Stimulated activated CD4-positive, alpha-beta T cell treated with anti-CD3 and anti-CD28 coated beads, Interleukin-1b, Interleukin-23, amount 100 ng/mL, for 1 hour (primary cell): ENCODE measurements at places on chromosomes 3 and 15.

DNA sequence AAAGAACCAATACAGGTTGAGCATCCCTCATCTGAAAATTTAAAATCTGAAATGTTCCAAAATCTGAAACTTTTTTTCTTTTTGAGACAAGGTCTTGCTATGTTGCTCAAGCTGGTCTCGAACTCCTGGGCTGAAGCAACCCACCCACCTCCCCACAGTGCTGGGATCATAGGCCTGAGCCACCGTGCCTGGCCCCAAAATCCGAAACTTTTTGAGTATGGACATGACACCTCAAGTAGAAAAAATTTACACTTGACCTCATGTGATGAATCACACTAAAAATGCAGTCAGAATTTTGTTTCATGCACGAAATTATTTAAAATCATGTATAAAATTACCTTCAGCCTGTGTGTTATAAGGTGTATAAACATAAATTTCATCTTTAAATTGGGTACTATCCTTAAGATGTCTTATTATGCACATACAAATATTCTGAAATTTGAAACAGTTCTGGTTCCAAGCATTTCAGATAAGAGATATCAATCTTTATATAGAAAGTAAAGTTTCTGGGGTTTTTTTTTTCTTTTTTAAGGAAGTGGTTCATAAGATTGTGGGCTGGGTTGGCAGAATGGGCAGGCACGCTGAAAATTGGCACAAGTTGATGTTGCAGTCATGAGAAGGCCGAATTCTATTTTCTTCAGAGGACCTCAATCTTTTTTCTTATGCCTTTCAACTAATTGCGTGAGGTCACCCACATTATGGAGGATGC, 72.5 kb downstream of the SPRED1 start:
- no peak for DNase-seq

DNA sequence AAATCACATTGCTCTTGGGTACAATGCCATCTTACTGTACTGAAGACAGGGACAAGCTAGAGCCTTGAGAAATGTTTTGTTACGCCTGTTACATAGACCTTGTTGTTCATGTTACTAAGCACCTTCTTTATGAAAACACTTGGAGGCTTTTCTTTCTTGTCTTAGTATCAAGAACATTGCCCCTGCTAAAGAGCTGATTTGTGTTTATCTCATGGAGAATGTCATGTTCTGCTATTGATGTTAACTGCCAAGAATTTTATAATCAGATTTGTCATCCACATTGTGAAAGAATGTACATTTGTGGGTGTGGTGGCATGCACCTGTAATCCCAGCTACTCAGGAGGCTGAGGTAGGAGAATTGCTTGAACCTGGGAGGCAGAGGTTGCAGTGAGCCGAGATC, 431.3 kb upstream of the MDFIC2 start:
- no peak for DNase-seq

- no peak for DNase-seq
Observed at GRCh38 chr15:41876689-41877088, 17.2 kb downstream of the SPTBN5 start.

- DNase-seq = no peak
Observed at GRCh38 chr3:170809007-170809974, 60.7 kb downstream of the RPL22L1 start.

DNA sequence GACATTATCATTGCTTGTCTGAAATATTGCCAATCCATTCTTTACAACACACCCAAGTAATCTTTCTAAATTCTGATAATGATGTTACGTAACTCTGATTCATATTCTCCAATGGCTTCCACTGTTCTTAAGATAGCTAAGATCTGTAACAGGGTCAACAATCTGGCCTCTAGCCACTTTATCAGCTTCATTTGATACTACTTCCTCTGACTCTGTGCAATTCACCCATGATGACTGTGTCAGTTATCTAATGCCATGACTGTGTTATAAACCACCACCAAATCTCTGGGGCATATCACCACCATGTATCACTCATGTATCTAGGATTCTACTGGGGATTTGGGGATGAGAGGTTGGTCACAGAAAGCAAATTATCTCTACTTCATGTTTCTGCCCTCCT, 44.0 kb downstream of the CD200 start:
- DNase-seq = no peak

GRCh38 chr3:69273896-69274295, 112.0 kb downstream of the FRMD4B start:
- DNase-seq = no peak

- no peak for DNase-seq
Observed at GRCh38 chr15:36954486-36954885, 145.9 kb downstream of the MEIS2 start.

GRCh38 chr3:156339491-156339890, 215.4 kb downstream of the SSR3 start:
- DNase-seq = no peak

- DNase-seq = no peak
Observed at GRCh38 chr3:190545191-190545590, 31.3 kb downstream of the IL1RAP start.

- no peak for DNase-seq
Observed at GRCh38 chr3:25259871-25260270, 168.2 kb upstream of the RARB start.

- no peak for DNase-seq
Observed at GRCh38 chr3:58414538-58415197, 19.0 kb downstream of the PDHB start.

- no peak for DNase-seq
Observed at GRCh38 chr3:46835054-46835453, 28.2 kb downstream of the MYL3 start.

- DNase-seq = no peak
Observed at GRCh38 chr3:109188741-109189140, 52.2 kb downstream of the C3orf85 start.

DNA sequence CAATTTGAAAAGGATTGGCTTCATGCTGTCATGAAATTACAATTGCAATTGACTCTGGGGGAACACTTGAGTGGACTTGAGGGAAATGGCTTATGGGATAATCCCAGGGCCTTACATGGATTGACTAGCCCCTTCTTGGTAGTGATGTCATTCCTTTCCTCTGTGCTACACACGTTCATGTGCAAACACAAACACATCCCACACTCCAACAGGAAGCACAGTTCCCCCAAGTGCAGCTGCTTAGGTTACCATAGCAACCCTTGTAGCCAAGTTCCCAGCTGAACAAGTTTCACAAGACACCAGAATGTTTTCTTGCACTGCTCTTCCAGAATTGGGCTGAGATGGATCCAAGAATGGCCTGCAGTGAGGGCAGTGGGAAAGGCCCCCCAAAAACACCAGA, 217.0 kb downstream of the ZNF621 start:
- no peak for DNase-seq

GRCh38 chr3:195003006-195003892, 267.7 kb downstream of the XXYLT1 start:
- DNase-seq = no peak

DNA sequence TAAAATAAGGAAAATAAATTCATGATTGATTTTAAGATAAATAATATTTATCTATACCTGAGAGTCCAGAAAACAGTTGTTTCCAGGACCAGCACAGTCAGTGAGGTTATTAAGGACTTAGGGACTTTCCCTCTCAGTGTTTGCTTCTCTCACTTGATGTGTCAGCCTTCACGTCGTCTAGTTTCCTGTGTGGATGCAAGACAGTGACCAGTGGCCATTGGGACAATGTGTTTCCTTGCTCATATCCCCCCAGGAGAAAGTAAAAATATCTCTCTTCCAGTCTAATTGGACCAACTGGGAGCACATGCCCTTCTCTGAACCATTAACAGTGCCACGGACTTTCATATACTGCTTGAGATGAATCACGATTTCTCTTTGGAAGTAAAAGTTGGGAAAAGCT, 157.8 kb upstream of the CTNNB1 start:
- no peak for DNase-seq

- no peak for DNase-seq
Observed at GRCh38 chr3:124981472-124981871, 46.9 kb upstream of the MUC13 start.

DNA sequence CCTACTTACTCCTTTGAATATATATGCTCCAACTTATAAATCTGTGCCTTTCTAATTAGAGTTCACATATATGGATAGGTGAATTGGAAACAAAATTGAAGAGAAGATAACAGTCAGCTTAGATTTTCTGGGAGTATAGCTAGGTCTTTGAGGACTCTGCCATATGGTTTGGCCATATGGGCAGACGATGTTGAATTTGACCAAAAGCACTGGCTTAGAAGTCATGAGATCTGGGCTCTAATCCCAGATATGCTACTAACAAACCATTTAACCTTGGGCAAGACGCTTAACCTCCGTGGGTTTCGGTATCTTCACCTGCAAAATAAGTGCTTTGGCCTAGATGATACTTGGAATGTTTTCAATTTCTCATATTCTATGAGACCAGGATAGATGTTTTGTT, 154.1 kb downstream of the LSAMP start:
- no peak for DNase-seq

- no peak for DNase-seq
Observed at GRCh38 chr15:101004500-101004899, 85.3 kb downstream of the LRRK1 start.

GRCh38 chr3:24034464-24034863, 89.4 kb downstream of the NR1D2 start:
- no peak for DNase-seq

GRCh38 chr3:159785273-159785708, 203.3 kb upstream of the IL12A start:
- DNase-seq = no peak

- DNase-seq = no peak
Observed at GRCh38 chr3:127688416-127689265, 15.9 kb downstream of the ABTB1 start.

DNA sequence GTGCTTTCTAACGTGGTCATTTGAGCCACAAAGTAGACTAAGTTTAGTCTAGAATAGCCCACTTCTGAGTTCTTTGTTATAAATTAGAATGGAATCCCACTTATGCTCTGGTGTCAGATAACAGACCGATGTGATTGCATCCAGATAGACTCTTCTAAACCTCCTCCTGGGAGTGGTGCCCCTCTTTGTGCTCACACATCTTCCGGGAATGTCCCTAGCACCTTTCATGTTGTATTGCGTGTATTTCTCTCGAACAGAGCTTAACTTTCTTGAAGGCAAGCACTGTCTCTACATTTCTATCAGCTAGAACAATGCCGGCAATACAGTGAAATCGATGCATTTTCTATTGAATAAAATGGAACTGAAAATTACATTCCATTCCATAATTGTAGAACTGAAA, 23.0 kb downstream of the CP start:
- no peak for DNase-seq

- no peak for DNase-seq
Observed at GRCh38 chr3:1117843-1118473, 25.1 kb downstream of the CNTN6 start.

- no peak for DNase-seq
Observed at GRCh38 chr3:38404286-38404685, 49.4 kb upstream of the ACVR2B start.

GRCh38 chr3:58948018-58948417, 101.8 kb downstream of the CFAP20DC start:
- no peak for DNase-seq

- DNase-seq = no peak
Observed at GRCh38 chr3:28924744-28925360, 356.0 kb upstream of the RBMS3 start.

GRCh38 chr3:141444586-141445285, 42.1 kb upstream of the RASA2 start:
- DNase-seq = no peak

DNA sequence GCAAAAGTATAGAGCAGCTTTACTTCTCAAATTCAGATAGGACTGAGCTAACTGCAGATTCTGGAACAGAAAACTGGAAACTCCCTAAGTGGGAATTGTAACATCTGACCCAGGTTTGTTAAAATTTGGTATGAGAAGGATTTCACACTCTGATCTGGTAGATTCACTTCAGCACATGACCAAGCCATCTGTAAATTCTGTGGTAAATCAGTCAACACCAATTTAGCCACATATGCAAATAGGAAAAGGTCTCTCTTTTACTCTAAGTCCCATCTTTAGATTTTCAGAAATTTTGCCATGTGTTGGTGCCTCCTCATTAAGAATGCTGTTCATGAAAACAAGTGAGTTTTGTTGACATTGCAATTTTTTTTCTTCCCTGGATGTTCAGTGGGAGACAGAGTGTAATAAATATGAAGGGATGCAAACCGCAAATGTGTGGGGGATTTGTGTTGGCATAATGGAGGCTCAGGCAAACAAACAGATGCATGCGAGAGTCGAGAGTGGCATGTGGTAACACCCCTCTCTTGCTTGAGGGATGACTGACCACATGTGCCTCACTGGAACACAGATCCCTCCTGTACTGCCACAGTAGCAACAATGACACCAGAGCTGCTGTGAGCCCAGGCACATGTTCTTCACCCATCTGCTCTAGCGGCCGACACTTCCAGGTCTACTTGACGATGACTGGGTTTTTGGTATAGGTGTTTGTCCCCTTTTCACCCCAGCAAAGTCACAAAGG, 146.6 kb downstream of the FEZF2 start:
- no peak for DNase-seq

DNA sequence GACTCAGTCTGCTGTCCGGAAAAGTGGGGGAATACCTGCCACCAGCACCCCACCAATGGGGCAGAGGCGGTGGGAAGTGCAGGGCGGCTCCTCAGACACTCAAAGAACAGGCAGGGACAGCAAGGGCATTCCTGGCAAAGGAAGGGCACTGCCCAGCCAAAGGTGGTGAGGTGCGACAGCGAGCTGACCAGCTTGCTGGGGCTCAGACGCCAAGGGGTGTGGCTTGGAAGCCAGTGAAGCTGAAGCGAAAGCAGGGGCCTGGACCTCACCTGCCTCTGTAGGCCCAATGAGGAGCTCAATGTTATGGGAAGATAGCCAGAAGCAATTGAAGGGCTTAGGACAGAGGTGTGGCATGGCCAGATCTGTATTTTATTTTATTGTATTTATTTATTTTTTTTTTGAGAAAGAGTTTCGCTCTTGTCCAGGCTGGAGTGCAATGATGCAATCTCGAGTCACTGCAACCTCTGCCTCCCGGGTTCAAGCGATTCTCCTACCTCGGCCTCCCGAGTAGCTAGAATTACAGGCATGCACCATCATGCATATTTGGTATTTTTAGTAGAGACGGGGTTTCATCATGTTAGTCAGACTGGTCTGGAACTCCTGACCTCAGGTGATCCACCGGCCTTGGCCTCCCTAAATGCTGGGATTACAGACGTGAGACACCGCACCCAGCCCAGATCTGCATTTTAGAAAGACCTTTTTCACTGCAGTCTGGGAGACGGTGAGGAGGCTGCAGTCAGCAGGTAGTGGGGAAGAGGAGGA, 4.4 kb upstream of the LMAN1L start:
- no peak for DNase-seq

- DNase-seq = no peak
Observed at GRCh38 chr15:28456476-28457395, 76.0 kb downstream of the GOLGA8G start.

DNA sequence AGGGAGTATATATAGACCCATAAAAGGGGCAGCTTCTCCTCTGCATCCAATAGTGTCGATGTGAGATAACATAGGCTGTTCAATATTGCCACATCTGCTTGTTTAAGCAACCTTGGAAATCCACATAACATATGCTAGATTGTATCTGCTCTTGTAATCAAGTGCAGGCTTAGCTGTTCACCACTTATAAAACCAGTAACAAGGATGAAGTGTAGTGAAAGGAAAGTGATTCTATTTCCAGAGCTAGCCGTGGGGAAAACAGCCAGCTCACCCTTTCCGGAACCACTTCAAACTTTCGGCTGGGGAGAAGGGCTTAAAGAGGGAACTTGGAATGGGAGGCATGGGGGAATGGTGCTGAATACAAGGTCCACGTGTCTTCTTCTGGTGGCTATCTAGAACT, 204.0 kb downstream of the TAFA4 start:
- no peak for DNase-seq
